ENCODE measurements at places on chromosomes 2 and 18.

GRCh38 chr2:62297624-62298010 lies 101.7 kb downstream of the B3GNT2 start:
- DNase-seq, result peak; percentile 90

DNA sequence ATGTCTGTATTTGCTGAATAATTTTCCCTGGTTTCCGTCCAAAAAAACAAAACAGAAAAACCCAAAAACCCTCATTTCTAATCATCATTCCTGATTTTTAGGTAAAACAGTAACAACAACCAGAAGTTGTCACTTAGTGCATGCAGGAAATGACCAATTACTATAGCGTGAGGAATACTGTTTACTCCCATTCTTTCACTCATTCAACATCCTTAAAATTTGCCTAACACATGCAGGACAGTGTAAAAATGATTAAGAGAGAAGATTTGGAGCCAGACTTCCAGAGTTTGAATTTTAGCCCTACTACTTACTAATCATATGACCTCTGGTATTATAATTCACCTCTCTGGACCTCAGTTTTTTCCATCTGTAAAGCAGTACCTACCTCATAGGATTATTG lies 83.1 kb downstream of the FIGN start:
- no peak for DNase-seq

DNA sequence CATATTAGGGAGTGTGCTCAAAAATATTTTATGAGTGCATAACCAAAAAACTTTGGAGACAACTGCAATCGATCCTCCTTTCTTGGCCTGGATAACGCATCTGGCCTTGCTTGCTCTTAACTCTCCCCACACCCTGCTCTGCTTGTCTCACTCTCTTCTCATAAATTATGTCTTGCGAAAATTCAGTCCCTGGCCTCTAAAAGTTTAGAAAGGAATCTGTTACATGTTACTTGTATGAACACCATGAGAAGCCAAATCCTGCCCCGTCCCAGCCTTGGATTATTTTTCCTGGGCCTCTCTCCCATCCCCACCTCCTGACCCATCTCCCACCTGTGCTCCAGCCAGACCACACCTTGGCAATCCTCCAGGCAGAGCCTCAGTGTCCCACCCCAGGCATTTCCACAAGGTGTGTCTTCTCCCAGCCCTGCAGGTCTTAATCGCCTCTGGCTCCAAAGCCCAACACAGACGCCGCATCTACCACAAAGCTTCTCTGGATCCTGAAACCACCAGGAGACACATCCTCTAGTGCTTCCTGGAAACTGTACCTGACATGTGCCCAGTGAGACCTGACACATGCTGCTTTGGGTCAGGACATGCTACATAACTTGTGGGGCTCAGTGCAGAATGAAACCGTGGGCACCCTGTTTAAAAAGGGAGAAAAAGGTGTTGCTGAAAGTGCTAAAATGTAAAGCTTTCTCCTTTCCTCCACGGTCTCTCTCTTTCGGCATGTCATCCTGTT lies 99.6 kb upstream of the ST3GAL5 start:
- DNase-seq, result no peak

DNA sequence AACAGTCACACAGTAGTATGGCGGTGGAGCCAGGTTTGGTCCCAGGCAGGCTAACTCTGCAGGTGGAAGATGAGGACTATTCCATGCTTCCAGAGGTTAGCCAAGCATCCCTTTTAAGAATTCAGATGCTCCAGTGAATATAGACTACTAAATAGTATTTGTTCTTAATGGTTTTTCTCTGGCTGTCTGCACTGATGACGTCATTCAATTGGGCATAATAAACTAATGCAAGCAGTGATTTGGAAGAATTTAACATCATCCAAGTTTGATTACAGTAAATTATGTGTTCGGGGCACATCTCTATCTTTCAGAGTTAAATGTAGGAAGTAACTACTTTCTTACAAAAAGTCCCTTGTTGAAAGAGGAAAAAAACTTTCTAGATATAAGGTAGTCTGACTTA lies 78.8 kb upstream of the RND3 start:
- no peak for DNase-seq

- no peak for DNase-seq
Observed at GRCh38 chr18:13436576-13436975, 218.0 kb downstream of the LDLRAD4 start.

DNA sequence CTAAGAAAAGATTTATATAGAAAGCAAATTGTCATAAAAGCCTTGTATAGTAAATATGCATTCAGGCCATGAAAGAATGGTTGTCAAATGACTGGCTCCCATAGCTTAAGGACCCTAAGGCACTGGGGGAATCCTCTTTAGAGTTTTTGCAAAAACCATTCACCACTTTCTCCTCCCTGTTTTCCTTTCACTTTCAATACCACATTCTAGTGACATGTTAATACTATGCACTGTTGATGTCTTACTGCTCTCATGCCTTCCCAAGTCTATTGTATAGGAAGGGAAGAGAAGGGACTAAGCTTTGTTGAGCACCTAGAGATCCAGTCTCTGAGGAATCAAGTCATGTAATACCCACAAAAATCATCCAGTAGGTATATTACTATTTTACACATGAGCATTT lies 383.0 kb upstream of the LRRTM1 start:
- DNase-seq, result no peak

- DNase-seq, result no peak
Observed at GRCh38 chr2:180970016-180970415, 10.4 kb upstream of the UBE2E3 start.

DNA sequence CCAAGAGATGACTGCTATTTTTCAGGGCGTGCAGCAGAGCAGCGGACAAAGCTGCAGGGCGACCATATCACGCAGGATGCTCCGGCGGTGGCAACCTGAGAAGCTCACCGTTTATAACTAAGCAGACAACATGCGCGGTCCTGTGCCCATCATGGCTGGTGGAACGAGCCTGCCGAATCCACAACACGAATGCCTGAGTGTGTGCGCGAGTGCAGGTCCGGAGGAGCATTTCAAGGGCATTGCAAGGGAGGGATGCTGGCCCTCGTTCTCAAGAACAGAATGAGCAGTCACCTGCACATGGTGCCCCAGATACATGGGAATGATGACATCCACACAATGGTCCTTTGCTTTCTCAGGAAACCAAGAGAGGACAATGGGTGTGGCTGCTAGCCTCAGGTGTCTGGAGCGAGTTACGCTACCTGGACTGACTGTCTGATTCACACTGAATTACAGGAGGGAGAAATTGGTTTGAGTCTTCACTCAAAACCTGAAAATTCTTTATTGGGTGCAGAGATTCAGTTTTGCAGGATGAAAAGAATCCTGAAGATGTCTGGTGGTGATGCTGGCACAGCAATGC lies 39.8 kb downstream of the TBC1D8 start:
- no peak for DNase-seq

GRCh38 chr2:70985956-70986355 lies 7.5 kb downstream of the ANKRD53 start:
- no peak for DNase-seq

Measured in hematopoietic multipotent progenitor cell treated with erythropoietin and hydrocortisone succinate and interleukin-3 and kit ligand, for 17 days (in vitro differentiated cells).